ENCODE measurements at places on chromosomes 1 and 21. TPM values are rescaled to one million over a fixed set of nuclear protein-coding genes. Genes with fewer than 3 reads are reported as not detected.

The UBL4B gene
- not detected for total RNA-seq

The HHIPL2 gene
- 0.53 TPM for total RNA-seq

The MTARC1 gene
- 12.2 TPM for total RNA-seq

The AKR7A3 gene
- 0.53 TPM for total RNA-seq

The LCE2C gene
- total RNA-seq = not detected

The PEX10 gene
- total RNA-seq = 13.9 TPM

The TP73 gene
- 0.63 TPM for total RNA-seq

The FCMR gene
- total RNA-seq = 0.95 TPM

The C1orf167 gene
- total RNA-seq = 0.42 TPM

The CD164L2 gene
- not detected for total RNA-seq

The RAB42 gene
- total RNA-seq = 6.1 TPM

The OR2T1 gene
- not detected for total RNA-seq

The DNAJC6 gene
- 5.6 TPM for total RNA-seq

The DFFB gene
- 8.5 TPM for total RNA-seq

The IFFO2 gene
- total RNA-seq = 4.3 TPM

The MATN1 gene
- total RNA-seq = 0.85 TPM

The PLD5 gene
- total RNA-seq = 0.58 TPM

The HSD3B2 gene
- total RNA-seq = not detected

The MSH4 gene
- total RNA-seq = 0.90 TPM

The TFF3 gene
- total RNA-seq = 6.8 TPM

The NFASC gene
- 21.8 TPM for total RNA-seq

The FALEC gene
- not detected for total RNA-seq

The APCS gene
- total RNA-seq = not detected

The IFI44L gene
- 40.6 TPM for total RNA-seq

The CYYR1 gene
- 11.4 TPM for total RNA-seq

The SPATA17 gene
- 4.7 TPM for total RNA-seq

The FYB2 gene
- 0.90 TPM for total RNA-seq

The PGD gene
- 19.5 TPM for total RNA-seq

The NBPF6 gene
- not detected for total RNA-seq

The FOXD2 gene
- total RNA-seq = 0.85 TPM

The SPATA6 gene
- 63.2 TPM for total RNA-seq

The ERMAP gene
- total RNA-seq = 12.3 TPM

The SPRR3 gene
- 10.0 TPM for total RNA-seq

The LINGO4 gene
- total RNA-seq = 0.16 TPM

The CLCNKA gene
- not detected for total RNA-seq

The MANEAL gene
- total RNA-seq = 3.3 TPM

The ZNF683 gene
- total RNA-seq = not detected

The TRNP1 gene
- total RNA-seq = 7.1 TPM

The NID1 gene
- 158 TPM for total RNA-seq

The STYXL2 gene
- total RNA-seq = 3.6 TPM

The LDLRAD1 gene
- not detected for total RNA-seq

The DCLRE1B gene
- total RNA-seq = 5.0 TPM

The GUCA2A gene
- total RNA-seq = not detected

The SMIM11 gene
- 17.3 TPM for total RNA-seq

The DVL1 gene
- 26.4 TPM for total RNA-seq

The SLC16A4 gene
- 15.4 TPM for total RNA-seq

The CATSPERE gene
- 5.5 TPM for total RNA-seq

The CTH gene
- 3.8 TPM for total RNA-seq

The F3 gene
- total RNA-seq = 9.7 TPM

The NGF gene
- 5.8 TPM for total RNA-seq

The FCRL2 gene
- 0.26 TPM for total RNA-seq

Measured in urinary bladder (tissue), 4 donors.